ENCODE measurements at places on chromosomes 3 and 15. TPM values are rescaled to one million over a fixed set of nuclear protein-coding genes. Genes with fewer than 3 reads are reported as not detected.

PPP2R3A gene
- 31.2 TPM for total RNA-seq

PAK6 gene
- total RNA-seq = 3.7 TPM

GHSR gene
- not detected for total RNA-seq

ATP2C1 gene
- total RNA-seq = 147 TPM

SI gene
- total RNA-seq = 0.18 TPM

GOLGA8T gene
- 0.64 TPM for total RNA-seq

KBTBD13 gene
- total RNA-seq = not detected

RAB5A gene
- 83.0 TPM for total RNA-seq

SEMA3B gene
- 3.4 TPM for total RNA-seq

RAB27A gene
- total RNA-seq = 7.1 TPM

SAMD7 gene
- not detected for total RNA-seq

PSMA4 gene
- 60.7 TPM for total RNA-seq

RTP3 gene
- total RNA-seq = not detected
